ENCODE measurements at places on chromosomes 7 and 10.

GRCh38 chr10:22005763-22006162, 2.2 kb upstream of the DNAJC1 start:
- DNase-seq: no peak

DNA sequence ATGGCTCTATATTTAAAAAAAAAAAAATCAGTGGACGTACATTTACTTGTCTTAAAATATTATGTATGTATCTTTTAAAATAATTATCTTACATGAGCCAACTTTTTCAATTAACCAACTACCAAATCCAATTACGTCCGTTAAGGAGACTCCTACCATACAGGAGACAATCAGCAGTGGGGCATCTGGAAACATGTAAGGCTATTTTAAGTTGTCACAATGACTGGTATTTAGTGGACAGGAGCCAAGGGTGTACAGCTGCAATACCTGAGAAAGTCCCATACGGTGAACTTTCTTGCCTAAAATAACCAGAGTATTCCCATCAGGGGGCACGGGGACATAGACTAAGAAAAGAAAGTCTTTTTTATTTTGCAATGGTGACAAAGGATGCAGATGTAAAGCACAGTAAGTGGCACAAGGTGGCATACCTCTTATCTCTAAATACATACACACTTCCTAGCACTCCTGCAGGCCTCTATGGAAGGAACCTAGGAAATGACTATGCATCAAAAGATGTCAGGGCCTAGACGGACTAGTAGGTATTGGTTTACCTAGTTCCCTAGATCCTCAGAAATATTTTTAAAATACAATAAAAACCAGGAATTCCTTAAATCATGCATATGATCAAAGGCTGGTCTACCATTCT, 16.0 kb upstream of the TLL2 start:
- DNase-seq: no peak

DNA sequence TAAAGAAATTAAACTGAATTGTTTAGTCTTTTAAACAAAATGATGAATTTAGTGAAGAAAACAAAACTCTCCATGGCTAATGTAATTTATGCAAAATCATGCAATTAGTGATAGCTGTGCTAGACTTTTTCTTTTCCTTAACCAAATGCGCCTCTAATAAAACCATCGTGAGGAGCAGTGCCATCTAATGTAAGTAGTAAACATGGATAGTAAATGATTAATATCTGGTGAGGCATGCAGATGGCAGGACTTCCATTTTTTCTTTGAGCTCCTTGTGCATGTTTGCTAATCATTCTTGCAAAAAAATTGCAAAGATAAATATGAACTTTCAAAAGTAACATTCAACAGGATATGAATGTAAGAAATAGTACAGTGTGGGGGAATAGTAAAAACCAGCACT, 2.3 kb downstream of the INSYN2A start:
- no peak for DNase-seq

- no peak for DNase-seq
These were observed 122.5 kb downstream of the FRMD4A start for GRCh38 chr10:14208231-14208630.

GRCh38 chr10:93841961-93842360, 51.8 kb upstream of the SLC35G1 start:
- no peak for DNase-seq

- no peak for DNase-seq
These were observed 120.7 kb upstream of the CARD11 start for GRCh38 chr7:3164380-3164792.

- no peak for DNase-seq
These were observed 82.6 kb downstream of the GPR26 start for GRCh38 chr10:123748711-123749110.

DNA sequence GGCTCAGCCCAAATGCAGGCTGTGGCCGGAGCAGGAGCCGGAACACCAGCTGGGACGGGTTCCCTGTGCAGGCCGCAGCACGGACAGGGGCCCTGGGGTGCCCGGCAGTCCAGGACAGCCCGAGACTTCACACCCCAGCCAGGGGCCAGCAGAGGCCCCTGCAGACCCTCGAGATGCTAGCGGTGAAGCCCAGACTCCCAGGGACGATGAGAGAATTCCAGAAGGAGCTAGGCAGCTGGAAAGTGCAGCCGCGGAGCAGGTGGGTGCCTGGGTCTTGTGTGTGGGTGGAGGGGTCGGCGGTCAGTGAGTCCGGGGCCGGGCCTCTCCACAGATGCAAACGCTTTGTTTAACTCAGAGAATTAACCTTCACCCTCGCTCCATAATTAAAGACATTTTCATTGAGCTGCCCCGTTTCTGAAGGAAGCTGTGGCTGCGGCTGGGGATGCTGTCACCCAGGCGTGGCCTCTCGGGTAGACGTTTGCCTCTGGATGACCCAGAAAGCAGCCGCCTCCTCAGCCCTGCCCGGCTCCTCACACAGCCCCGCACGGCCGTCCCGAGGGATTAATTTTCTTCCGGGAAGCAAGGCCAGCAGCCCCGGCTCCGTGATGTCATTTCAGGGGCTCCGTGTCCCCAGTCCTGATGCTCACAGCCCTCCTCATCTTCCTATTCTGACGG, 26.5 kb downstream of the KNDC1 start:
- DNase-seq: no peak

DNA sequence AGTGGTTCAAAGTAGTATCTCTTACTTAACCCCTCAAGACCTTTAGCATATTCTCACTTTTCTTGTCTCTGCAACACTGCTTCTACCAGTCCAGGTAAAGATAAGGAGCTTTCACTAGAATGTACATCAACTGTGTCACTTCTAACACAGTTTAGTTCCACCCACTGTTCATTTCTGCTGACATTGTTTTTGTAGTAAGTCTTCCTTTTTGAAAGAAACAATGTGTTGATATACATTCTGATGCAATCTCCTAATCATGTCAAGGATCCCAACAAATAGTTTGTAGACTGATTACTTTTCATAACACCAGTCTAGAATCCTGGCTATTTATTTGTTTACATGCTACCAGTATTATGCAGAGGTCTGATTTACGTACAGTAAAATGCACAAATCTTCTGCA, 47.5 kb downstream of the CCSER2 start:
- DNase-seq: no peak

DNA sequence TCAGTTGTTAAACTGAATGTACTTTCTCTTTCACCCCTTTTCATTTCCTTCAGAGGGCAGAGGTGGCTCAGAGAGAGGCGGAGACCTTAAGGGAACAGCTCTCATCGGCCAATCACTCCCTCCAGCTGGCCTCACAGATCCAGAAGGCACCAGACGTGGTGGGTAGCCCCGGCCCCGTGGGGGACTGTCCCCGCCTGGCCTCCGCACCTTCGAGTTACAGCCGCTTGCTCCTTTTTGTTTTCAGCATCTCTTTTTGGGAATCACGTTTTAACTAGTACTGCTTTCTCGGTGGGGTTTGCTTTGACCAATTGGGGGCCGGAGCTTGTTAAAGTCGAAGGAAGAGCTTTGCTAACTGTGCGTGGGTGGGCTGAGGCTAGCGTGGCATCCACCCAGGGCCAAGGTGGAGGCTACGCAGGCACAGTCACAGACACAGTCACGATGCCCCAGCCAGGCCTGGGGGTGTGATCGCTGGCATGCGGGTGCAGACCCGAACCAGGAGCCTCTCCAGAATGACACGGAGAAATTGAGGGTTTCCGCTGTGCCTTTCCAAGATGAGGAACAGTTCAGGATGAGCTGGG, 116.2 kb upstream of the SH2B2 start:
- no peak for DNase-seq

DNA sequence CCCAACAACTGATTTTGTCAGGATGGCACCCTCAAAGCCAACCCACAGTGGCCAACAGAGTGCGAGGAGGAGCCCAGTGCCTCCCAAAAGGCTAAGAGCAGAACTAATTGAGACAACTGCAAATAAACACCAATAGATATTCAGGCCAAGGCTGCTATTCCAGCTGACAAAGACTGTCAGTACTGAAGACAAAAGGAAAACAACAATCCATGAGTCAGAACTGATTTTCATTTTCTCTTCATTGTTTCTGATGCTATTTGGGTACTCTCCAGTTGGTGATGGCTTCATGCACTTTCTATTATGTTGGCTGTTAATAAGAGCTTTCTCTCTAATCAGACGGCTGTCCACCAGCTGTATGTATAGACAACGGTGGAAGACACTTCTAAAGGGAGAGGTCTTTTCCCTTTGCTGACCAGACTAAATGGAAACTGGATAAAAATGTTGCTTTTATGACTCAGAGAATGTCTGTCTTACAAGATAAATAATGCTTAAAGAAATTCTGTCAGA, 515.9 kb downstream of the PARD3 start:
- no peak for DNase-seq

- no peak for DNase-seq
These were observed 48.7 kb downstream of the ARMC3 start for GRCh38 chr10:22976534-22976933.

GRCh38 chr10:60990663-60991062, 46.7 kb upstream of the RHOBTB1 start:
- no peak for DNase-seq

DNA sequence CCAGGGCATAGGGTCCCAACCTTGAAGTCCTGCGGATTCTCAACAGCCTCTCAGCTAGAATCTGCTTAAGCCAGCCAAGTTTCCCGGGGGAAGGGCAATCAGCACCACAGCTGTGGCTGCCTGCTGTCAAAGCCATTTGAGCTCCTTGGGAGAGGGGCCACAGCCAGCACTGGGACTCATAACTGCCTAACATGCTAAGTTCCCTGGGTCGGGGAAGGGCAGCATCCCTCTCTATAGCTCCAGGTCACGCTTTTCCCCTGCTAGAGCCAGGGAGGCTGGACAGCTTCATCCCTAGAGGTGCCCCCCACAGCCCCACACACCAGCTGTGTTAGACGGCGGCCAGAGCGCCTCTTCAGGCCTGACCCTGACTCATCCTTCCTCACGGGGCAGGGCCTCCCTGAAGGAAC, 49.6 kb upstream of the PDE1C start:
- DNase-seq: no peak

GRCh38 chr10:28631896-28632583, 45.3 kb upstream of the BAMBI start:
- no peak for DNase-seq

DNA sequence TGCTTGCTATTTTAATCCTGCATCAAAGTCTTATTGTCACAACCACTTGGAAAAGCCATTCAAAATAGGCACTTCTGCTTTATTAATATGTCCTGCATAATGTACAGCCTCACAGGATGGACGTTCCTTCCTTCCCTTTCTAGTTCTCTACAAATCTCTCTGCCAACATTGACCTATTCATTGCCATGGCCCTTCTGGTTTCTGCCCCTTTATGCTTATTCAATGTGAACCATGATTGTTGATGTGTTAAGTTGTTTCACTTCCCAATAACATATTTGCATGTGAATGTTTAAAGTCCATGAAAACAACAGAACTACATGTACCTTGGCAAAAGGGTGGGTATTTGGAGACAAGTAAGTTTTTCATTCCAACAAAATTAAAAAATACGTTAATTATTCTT, 45.7 kb downstream of the COL28A1 start:
- no peak for DNase-seq

GRCh38 chr10:87642486-87642885, 17.2 kb upstream of the PAPSS2 start:
- DNase-seq: no peak

GRCh38 chr10:71635867-71636266, 83.7 kb downstream of the C10orf105 start:
- no peak for DNase-seq

DNA sequence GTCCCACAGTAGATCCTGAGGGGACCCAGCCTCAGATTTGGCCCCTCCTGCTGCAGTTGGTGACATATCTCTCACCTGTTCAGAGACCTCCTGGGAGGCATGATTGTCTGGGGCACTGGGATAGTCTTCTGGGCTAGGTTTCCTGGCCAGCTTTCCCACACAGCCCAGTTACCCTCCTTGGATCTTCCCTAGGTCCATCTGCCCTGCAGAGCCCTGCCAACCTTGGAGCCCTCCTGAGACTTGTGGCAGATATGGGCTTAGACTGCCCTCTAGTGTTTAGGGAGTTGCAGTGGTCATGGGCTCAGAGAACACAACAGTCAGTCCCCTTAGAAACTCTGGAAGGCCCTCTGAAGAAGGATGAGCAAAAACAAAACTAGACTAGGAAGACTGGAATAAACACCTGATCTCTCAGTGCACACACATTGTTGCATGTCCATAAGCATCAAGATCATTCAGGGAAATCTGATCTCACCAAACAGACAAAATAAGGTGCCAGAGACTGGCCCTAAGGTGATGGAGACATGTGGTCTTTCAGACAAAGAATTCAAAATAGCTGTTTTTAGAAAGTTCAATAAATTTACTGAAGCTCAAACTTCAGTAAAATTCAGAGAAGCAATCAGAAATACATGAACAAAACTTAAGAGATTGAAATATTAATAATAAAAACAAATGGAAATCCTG, 324.6 kb downstream of the ATRNL1 start:
- DNase-seq: no peak

- DNase-seq: no peak
These were observed 32.8 kb downstream of the MRPS33 start for GRCh38 chr7:140981951-140982350.

DNA sequence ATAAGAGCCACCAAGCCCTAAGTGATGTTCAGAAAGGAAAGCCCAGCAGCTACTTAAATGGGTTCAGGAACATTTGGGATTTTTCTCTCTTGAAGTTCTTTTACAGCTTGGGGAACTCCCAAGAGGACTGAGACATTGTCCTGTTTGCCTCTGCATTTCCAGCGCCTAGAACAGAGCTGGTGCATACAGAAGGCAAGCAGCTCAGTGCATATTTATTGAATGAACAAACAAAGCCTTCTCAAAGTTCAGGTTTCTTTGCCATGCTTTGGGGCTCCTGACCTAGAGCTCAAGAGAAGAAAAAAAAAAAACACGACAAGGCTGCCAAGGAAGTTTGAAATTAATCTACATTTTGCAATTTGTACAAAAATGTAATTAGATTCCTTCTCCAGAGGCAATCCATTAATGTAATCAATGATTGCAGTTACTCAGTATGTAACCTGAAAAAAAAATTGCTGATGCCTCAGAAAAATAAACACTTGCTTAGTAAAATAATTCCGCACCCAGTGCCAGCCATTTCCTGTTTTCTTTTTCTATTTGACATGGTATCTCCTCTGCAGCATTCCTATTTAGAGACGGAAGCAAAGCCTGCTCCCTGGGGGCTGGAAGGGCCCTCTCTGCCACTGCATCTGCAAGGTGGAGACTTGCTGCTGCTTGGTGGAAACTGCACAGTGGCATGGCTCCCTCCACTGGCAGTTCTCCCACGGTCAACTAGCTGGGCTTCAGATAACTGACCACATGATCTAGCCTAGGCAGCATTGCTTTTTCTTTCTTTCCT, 157.3 kb downstream of the TMEM178B start:
- no peak for DNase-seq

GRCh38 chr10:131311661-131312477, at the start of gene TCERG1L:
Gene TCERG1L, minus strand, starts transcription at chr10:131311721. Its CDS starts 86 bp downstream, at chr10:131311635.
- DNase-seq: no peak

- no peak for DNase-seq
These were observed 180.9 kb downstream of the CDK14 start for GRCh38 chr7:90777041-90777440.
